ENCODE measurements at places on chromosomes 16 and 17.

- peak; percentile 37 for DNase-seq
Observed at GRCh38 chr17:15954222-15954621, 9.3 kb downstream of the ADORA2B start.

- DNase-seq, result no peak
Observed at GRCh38 chr16:9103546-9103945, 12.1 kb downstream of the HAPSTR1 start.

DNA sequence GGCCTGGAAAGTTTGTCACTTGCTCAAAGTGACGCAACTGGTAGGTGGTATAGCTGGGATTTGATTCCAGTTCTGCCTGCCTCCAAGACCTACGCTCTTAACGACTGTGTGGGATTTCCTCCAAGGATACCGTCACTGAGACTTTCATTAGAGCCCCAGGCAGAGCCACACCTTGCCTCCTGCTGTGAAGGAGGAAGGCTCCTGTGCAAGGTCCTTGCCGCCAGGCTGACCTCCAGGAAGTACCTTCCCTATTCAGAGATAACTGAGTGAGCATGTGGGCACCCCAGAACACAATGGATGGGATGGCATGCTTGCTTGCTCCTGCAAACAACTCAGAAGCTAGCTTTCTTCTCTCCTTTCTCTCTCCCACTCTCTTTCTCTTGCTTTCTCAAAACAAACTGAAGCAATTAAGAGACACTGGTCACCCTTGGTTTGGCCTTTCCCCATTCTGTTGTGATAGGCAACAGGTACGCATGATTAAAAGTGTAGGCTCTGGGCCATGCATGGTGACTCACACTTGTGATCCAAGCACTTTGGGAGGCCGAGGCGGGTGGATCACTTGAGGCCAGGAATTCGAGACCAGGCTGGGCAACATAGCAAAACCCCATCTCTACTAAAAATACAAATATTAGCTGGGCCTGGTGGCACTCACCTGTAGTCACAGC lies 30.7 kb downstream of the CACNG3 start:
- no peak for DNase-seq

- DNase-seq, result no peak
Observed at GRCh38 chr16:86307514-86307903, 202.8 kb upstream of the FOXF1 start.

- no peak for DNase-seq
Observed at GRCh38 chr17:1860978-1861377, 31.2 kb downstream of the RPA1 start.

DNA sequence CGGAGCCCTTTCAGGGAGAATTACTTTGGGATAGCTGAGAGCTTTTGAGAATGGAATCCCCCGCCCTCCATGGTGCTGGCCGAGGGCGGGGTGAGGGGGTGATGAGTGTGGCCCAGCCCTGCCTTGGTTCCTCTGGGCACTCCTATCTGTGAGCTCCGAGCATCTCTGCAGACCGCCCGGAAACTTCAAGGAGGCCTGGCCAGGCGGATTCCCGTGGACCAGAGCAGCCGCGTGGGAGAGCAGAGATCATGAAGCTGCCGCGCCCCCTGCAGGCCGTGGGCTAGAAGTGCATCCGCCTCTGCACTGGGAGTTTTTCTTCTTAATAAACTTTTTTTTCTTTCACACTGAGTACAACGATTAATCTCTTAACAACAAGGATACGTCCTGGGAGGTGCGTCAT lies 392.9 kb upstream of the EEF2KMT start:
- peak; percentile 27 for DNase-seq

GRCh38 chr16:57720142-57720575 lies 15.4 kb upstream of the KATNB1 start:
- peak; percentile 84 for DNase-seq

- no peak for DNase-seq
Observed at GRCh38 chr16:14499110-14499509, 130.9 kb downstream of the PARN start.

GRCh38 chr17:43354371-43354770 lies 44.4 kb upstream of the ARL4D start:
- no peak for DNase-seq

- DNase-seq, result no peak
Observed at GRCh38 chr16:21656795-21657768, 4.7 kb upstream of the IGSF6 start.

GRCh38 chr17:68581863-68582645 lies 19.1 kb downstream of the FAM20A start:
- no peak for DNase-seq

GRCh38 chr17:15392326-15392741 lies 50.9 kb upstream of the TEKT3 start:
- no peak for DNase-seq

- no peak for DNase-seq
Observed at GRCh38 chr16:77169650-77170236, 21.2 kb upstream of the MON1B start.

- no peak for DNase-seq
Observed at GRCh38 chr17:11279776-11280344, 38.8 kb downstream of the SHISA6 start.

DNA sequence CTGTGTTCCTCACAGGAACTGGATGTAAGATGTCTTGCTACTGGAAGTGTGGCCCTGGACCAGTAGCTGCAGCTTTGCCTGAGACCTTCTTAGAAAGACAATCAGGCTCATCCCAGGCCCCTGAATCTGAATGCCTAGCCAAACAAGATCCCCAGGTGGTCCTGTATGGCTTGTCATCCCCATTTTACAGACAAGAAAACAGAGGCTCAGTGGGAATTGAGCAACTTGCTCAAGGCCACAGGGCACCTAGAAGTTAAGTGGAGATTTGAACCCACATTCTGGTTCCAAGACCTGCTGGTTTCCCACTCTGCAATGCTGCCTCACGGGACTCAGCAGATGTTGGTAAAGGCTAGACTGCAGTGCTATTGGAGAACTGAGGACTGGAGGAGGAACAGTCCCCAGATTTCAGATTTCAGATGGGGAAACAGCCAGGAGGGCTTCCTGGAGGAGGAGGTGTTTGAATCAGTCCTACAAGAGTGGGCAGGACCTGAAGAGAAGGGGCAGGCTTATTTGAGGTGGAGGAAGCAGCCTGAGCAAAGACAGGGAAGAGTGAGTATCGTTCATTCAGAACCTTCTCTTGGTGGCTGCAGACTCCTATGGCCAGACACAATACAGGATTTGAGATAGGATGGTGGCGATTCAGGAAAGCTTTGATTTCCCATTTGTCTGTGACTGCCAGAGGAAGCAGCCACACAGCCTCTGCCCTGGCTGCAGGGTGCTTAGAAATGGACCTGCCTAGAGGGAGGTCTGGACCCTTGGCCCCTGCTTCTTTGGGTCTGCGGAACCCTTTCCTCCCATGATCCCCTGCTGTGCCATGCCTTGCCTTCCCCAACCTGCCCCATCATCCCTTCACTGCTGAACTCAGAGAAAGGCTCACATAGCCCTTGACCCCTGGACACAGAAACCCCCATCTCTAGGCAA lies 233.4 kb upstream of the NLRP1 start:
- no peak for DNase-seq

DNA sequence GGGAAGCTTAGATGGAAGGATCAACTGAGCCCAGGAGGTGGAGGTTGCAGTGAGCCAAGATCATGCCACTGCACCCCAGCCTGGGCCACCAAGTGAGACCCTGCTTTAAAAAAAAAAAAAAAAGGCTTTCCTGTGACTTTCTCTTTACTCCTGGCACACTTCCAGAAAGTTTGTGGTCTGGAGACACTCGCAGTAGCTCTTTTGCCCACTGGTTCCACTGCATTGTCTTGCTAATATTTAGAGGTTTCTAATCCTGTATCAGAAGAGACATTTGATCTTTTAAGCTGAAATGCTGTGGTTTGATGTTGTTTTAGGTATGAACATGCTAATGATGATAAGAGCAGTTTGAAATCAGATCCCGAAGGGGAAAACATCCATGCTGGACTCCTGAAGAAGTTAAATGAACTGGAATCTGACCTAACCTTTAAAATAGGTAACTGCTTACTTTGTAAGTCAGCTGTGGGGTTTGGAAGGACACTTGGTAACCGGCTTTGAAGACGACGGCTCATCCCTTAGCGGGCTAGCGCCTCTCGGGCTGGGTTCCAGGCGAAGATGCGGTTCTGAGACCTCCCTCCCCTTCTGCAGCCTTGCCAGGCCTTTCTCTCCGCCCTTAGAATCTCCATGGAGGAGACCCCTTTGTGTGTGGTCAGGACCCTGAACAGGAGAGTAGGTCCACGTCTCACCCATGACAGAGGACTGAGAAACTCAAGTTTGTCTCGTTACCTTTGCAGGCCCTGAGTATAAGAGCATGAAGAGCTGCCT lies 23.1 kb downstream of the NTAN1 start:
- DNase-seq, result no peak

- DNase-seq, result peak; percentile 89
Observed at GRCh38 chr17:18248300-18248731, 10.2 kb downstream of the FLII start.

- no peak for DNase-seq
Observed at GRCh38 chr16:66511602-66512271, 38.2 kb downstream of the TK2 start.

DNA sequence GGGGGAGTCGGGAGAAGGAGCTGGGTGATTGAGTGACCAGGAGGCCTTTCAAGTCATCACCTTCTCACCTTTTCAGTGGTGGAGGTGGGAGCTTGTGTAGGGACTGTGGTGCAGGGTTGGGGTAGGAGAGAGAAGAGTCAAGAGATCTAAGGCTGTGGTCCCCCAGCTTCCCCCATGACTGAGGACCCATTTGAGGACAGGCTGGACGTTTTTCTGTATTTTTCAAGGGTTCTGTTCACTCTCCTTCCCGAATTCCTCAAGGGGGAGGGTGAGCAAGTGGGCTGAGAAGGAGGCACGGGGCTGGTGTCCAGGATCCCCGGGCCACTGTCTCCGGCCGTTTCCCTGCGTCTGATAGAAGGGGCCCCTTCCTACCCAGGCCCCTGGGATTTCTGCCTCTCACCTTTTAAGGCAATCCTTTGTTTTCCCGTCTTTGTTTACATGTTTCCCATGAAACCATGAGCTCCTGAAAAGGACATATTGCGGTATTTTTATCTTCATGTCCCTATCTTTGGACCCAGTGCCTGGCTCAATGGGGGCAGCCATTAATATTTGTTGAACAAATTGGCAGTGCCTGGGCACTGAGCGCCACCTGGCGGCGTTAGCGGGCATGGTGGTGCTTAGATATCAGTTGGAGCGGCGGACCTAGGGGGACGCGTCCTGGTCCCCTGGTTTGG lies 9.2 kb upstream of the CD300A start:
- peak; percentile 67 for DNase-seq

- no peak for DNase-seq
Observed at GRCh38 chr17:4913994-4914393, 11.1 kb upstream of the CHRNE start.

DNA sequence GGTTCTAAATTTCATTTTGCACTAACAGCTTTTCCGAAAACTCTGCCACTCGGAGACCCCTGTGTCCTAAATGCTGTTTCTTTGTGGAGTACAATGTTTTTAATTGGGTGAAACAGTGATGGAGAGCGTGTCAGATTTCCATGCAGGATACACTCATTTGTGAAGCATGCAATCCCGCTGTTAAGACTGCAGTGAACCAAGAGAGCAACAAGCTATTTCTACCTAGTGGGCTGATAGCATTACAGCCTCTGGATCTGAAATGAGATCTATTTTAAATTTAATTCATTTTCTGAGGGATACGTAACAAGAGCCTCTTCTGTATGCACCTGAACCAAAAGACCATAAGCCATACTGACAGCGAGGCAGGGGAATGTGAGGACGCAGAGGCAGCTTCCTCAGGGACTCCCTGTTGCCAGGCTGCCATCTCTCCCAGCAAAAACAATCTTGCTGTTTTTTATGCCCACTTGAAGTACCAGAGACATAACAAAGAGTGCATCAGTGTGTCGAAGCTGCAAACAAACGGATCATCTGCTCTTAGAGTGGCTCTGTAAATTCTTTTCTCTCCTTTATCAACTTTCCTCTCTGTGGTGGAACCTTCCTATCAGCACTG lies 199.9 kb upstream of the COX10 start:
- no peak for DNase-seq

- no peak for DNase-seq
Observed at GRCh38 chr17:45451131-45451530, 18.5 kb upstream of the ARHGAP27 start.

GRCh38 chr17:6592173-6592572 lies 35.8 kb upstream of the PITPNM3 start:
- no peak for DNase-seq

GRCh38 chr16:76940251-76940650 lies 250.7 kb upstream of the MON1B start:
- no peak for DNase-seq

DNA sequence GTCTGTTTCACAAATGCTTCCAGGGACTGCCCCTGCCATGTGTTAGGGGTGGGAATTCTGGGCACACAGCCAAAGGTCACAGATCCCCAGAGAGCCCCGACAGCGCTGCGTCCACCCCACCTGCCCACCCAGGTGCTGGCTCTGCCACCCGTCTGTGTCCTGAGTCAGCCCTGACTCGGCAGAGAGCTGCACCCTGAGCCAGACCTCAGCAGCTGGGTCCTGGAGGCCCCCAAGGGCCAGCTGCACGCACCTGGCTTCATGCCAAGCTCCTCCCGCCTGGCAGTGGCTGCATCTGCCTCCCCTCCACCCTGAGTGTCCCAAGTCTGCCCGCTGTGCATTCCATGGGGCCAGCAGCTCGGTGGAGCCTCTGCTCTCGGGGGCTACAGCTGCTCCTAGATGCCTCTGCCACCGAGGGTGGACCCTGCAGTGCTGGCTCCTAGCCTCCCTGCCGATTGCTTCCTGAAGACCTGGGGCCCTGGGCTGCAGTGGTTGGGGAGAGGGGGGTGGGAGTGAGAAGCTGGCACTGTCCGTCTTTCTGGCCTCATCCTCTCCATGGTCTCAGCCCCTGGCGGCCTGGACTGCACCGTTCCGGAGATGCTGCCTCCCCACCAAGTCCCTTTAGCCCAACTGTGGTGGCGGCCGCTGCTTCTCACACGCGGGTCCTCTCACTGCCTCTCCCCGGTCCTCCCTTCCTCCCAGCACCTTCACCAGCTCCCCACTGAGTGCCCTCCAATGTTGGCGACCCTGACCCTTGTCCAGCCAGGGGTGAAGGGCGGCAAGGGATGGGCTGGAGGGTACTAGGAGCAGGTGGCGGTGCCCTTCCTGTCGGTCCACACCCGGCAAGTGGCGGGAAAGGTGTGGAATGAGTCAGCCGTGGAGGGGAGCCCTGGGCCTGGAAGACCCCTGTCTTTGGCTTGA lies 3.0 kb downstream of the SECTM1 start:
- DNase-seq, result peak; percentile 55

- no peak for DNase-seq
Observed at GRCh38 chr17:6018788-6019187, 51.4 kb upstream of the WSCD1 start.

Measured in hematopoietic multipotent progenitor cell (in vitro differentiated cells).